ENCODE measurements at places on chromosomes 2 and 18.

DNA sequence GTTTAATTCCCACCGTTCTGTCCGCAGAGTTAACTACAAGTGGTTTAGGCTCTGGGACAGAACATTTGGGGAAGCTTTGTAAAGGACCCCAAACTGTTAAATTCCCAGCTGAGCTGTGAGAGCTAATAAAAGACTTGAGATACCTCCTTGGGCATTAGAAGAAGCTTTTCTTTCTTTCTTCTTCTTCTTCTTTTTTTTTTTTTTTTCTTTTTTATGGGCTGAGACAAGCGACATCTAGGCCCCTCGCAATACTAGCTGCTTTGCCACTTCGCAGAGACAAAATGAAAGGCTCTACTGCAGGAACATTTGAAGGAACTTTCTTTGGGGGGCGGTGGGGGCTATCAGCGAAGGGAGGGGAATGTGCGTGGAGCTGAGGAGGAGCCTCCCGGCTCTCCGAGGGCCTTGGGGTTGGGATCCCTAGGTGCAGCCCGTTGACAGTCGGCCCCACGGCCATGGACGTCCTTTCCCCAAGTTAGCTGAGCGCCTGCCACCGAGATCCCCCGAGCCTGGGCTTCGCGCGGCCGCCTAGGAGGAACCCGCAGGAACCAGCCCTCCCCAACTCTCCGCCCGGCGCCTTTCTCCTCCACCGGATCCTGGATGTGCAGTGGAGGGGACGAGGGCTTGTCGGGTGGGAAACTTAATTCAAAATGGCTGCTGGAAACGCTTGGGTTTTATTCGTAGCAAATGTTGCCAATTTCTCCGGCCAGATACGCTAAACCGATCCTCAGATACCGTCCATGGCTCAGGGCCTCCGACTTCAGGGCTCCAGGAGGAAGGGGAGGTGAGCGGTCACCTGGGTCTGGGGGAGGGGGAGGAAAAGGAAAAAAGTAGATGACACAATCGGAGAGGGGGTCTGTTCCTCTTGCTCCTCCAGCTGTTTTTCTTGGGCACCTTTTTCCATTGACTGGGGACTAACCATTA lies 4.2 kb downstream of the MEIS1 start:
- DNase-seq, result no peak

DNA sequence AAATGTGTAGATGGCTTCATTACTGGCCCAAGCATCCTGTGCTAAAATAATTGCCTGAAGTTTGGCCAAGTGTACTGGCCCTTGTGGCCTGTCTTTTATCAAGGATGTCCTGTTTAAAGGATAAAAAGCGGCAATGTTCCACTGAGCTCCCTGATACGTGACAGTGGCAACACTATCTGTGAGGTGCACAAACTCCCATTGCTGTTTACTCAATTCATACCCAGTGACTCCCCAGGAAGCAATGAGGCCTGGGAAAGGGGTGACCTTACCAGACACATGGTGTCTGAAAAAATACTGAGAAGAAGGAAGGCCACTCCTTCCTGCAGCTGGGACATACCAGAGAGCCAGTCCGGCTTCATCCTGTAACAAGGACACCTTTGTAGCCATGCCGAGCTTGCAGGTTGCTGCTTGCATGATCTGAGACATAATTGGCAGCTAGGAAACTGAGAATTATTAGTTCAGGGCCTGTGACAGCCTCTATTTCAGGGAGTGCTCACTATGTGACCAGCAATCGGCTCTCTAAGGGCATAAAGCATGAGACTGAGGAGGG lies 198.5 kb upstream of the LRATD1 start:
- no peak for DNase-seq

DNA sequence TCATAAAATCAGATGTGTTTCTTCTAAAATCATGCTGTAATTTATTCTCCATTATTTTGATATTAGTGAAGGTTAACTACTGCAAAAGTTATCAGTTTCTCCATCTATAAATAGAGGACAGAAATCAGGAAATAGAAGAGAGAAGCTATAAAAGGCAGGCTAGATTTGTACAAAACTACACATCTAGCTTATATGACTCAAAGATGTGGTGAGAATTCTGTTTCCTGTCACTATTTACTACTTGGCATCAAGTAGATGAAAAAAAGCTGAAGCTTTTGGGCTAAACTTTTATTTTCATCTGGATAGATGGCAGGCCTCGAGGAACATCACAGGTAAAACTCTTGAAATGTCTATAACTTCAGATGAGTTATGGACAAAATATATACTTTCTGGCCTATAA lies 49.8 kb upstream of the NAB1 start:
- no peak for DNase-seq

DNA sequence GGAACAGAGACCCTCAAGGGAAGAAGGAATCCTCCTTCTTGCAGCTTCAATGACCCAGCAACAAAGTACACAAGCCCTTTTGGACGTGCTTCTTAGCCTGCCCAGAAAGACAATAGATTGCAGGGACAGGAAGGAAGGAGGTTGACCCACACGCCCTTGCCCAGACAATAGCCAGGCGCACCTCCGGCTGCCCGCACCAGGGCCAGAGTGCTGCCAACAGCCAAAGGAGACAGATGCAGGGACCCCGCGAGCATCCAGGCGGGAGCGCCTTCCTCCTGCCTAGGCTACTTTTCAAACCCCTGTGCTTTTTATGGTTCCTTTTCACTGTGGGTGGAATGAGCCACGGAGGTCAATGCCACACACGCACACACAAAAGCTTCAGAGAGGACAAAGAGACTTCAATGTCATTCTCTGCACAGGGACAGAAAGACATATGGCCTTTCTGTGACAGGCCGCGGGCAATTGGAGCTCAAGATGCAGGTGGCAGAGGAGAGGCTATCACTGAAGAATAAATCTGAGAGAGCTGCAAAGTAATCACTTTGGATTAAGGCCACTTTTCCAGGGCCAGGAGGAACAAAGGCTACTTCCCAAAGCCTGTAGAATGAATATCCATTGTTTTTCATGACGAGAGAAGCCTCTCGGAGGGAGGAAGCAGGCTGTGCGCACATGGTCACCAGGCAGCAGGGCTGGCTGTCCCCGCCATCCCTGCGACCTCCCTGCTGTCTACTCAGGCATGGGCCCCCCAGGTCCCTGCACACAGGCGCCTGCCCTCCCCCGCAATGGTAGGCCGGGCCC lies 300.6 kb downstream of the EIPR1 start:
- no peak for DNase-seq

- no peak for DNase-seq
Observed at GRCh38 chr2:190318931-190319554, 583 bp downstream of the HIBCH start.

- DNase-seq, result peak; percentile 61
Observed at GRCh38 chr2:74250189-74250631, 51.8 kb downstream of the MTHFD2 start.

GRCh38 chr2:172639256-172639655 lies 83.4 kb downstream of the PDK1 start:
- DNase-seq, result no peak

DNA sequence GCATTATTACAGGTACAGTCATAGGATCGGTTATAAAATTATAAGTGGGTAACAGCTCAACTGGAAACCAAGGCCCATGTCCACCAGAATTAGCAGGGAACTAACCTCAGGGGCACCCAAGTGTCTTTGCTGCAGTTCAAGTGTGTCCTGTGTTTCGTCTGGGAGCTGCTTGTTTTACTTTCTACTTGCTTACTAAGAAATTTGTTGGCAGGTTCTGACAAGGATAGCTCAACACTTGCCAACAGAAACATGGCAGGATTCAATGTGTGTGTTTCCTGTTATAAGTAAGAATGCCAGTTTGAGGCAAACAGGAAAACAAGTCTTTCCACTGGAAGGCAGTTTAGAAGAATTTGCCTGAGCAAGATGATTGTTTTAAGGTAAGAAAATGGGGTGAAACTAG lies 104.5 kb downstream of the EPHA4 start:
- DNase-seq, result no peak

- DNase-seq, result no peak
Observed at GRCh38 chr2:15728245-15728938, 136.7 kb downstream of the DDX1 start.

DNA sequence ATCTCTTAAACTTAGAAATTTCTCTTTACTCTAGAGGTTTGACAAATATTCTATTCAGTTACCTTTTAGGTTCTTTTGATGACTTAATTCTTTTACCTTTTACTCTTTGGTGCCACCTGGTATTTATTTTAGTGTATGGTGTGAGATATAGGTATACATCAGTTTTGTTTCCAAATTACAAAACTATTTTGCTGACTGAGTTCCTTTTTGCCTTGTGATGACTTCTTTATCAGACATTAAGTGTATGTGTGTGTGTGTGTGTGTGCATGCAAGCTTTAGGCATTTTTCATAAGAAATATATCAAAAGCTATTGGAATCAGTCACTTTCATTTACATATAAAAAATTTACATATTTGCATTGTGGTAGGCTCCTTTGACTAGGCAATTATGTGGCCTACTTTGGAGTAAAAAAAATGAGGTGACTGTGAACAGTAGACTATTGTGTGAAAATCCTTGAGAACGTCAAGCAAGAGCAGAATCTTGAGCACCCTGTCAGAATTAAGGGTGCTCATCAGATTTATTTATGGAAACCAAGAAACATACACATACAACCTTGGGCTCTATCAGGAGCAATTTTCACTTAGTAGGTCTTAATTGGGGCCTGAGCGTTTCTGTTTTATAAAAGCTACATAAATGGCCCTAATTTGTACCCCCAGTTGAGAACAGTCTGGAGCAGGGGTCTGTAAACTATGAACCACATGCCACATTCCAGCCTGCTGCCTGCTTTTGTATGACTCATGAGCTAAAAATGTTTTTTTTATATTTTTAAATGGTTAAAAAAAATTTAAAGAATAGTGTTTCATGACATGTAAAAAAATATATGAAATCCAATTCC lies 415.9 kb downstream of the SLC4A3 start:
- DNase-seq, result no peak

DNA sequence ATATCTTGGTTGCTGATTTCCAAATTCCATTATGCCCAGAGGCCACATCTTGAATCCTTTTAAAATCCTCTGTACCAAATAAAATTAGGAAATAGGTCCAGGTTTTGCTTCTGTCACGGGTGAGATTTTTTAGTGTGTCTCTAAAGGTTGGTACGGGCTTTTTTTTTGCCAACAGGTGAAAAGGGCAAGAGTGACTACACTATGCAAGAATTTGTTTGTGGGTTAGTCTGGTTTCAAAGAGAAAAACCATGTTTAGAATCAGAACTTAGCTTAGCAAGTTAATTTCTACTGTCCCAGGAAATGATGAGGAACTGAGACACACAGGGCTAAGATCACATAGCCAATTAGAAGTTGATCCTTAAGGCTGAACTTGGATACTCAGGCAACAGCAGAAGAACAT lies 41.7 kb downstream of the POLR1A start:
- no peak for DNase-seq

DNA sequence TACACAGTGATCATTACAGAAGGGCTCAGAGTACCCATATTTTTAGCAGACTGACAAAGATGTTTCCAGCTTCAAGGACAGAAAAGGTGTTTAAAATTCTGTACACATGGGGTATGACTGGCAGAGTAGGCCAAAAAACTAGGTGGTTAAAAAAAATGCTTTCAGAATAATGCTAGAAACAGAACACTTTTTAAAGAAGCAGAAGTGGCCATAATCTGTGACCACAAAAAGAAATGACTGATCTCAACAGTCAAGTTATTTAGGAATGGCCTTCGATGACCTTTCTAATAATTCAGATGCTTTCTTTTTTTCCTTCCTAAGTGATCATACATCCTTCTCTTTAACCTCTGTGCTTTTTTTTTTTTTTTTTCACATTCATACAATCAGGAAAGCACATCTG lies 4.1 kb upstream of the AQP4 start:
- no peak for DNase-seq

- no peak for DNase-seq
Observed at GRCh38 chr2:29655391-29656086, 265.8 kb downstream of the ALK start.

- DNase-seq, result no peak
Observed at GRCh38 chr2:12051831-12052230, 305.4 kb downstream of the LPIN1 start.

- no peak for DNase-seq
Observed at GRCh38 chr2:36964496-36965058, 1.8 kb downstream of the STRN start.

DNA sequence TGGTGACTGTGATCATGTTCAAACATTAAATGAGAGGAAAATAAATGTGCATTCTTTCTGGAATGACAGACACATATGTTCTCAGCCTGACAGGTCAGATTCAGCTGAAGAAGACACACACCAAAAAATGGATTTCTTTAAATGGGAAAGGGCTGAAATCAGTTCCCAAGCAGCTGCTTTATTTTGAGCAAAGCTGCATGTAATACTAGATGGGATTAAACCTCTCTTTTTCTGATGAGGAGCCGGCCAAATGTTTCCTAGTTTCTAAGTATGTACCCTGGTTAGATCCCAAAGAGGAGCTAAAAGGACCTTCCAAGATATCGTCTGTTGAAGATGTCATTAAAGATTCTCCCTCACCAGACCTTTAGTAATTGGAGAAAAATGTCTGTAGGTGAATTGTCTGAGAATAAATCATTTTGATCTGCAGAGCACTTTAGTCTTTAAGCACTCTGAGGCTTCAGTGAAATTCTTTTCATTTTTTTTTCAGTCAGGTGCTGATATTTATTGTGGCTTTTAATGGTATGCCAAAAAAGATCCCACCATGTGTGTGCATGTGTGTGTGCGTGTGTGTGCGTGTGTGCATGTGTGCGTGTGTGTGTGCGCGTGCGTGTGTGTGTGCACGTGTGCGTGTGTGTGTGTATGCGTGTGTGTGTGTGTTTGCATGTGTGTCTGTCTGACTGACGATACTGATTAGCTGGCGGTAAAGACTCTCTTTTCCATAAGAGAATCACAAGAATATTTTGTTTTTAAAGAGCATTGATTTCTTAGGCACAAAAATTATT lies 175.8 kb downstream of the IRS1 start:
- DNase-seq, result no peak

DNA sequence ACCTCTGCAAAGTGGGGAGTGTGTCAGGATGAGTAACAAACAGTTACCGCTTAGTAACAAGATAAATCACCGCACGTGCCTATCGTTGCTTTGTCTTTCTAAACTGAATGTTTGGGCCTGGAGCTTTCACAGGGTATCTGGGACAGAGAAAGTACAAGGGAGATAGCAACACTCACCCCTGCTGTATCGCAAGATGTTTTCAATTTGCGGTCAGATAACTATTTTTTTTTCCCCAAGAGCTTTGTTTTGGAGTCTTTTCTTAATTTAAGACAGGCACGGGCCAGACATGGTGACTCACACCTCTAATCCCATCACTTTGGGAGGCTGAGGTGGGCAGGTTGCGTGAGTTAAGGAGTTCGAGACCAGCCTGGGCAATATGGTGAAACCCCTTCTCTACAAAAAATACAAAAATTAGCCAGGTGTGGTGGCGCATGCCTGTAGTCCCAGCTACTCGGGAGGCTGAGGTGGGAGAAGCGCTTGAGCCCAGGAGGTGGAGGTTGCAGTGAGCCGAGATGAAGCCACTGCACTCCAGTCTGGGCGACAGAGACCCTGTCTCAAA lies 146.6 kb downstream of the GBX2 start:
- no peak for DNase-seq
